GM06990 (cell line): ENCODE measurements at places on chromosomes 11 and 22.

DNA sequence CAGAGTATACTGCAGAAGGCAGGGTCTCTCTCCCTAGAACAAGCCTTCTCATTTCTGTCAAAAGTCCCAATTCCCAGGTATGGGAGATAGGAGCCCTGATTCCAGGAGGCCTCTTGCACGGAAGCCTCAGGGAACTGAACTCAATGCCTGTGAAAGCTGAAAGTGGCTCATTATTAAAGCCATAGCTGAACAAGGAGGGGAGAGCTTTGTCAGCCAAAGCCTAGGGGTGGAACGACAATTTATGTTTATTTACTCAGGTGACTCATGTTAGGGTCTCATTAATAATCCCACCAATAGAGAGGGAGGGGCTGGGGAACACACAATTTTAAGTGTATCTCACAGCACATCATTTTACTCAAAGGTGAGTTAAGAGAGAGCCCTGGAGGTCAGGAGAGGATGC is 44.9 kb downstream of the DSCAML1 start:
- DNase-seq = no peak

DNA sequence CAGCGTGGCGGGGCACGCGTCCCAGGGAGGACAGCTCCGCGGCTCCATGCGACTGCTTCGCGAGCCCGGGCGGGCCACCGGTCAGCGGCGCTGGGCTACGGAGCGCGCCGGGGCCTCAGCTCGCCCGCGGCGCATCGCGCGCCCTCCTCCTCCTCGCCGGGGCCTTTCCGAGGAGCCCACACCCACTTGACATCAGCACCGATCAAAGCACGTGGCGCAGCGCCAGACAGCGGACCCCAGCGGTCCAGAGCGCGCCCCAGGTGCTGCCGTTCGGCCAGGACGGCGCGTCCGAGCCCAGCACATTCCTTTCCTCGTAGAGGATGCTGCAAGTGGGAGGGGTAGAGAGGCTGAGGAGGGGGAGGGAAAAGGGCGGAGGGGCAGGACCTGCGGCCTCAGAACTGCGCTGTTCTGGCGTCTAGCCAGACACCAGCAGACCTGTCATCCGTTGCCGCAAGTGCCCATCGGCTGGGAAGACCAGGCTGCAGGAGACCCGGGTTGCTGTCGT is 88.6 kb downstream of the PLEKHA7 start:
- peak; percentile 29 for DNase-seq

DNA sequence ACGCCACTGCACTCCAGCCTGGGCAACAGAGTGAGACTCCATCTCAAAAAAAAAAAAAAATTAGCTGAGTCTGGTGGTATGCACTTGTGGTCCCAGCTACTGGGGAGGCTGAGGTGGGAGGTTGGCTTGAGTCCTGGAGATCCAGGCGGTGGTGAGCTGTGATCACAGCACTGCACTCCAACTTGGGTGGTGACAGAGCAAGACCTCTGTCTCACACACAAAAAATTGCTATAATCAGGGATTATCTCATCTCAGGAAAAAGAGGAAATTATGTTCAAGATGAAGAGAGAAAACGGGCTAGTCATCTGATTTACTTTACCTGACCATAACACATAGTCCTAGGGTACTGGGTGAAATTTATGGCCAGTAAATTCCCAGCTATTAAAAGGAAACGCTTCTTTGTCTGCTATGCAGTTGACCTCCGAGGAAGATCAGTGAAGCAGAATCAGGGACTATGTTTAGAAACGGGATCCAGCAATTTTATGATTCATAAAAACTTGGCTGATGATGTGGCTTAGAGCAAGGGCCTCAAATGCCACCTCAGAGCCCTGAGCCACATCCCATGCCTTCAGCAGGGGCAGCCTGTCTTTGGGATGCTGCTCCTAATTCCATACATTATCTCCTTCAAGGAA is 386.2 kb downstream of the NTM start:
- no peak for DNase-seq

DNA sequence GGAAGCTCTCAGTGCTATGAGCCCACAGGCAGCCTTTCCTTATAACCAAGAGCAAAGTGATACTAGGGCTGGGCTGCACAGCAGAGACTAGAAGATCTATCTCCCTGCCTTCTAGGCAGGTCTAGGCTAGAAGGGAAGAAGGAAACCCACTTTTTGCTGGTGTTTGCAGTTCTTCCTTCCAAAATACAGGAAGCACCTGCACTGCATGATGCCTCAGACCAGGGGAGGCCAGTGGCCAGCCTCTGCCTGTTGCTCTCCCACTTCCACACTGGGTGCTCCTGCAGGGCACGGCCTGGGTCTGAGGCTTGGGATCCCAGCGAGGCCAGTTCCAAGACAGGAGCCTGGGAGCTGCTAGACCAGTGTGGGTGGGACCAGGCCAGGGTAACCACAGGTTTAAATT is 6.0 kb upstream of the UCP3 start:
- DNase-seq = no peak

DNA sequence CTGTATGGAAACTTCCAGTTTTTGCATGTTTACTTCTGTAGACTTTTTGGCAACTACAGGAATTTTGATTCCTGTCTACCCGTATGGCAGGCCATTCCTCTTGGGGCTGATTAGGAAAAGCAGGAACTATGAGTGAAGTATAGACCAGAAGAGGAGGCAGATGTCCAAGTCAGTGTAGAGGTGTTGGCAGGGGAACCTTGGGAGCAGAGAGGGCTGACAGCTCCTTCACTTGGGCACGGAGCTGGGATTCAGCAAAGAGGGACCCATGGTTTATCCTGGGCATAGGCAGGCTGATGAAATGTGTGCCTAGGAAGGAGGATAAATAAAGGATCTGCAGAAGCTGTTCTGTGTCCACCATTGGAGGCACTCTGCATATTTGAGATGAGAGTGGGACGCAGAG is 33.1 kb downstream of the TREH start:
- DNase-seq = no peak

- no peak for DNase-seq
These were observed 91.7 kb downstream of the PIWIL4 start for GRCh38 chr11:94658888-94659287.

DNA sequence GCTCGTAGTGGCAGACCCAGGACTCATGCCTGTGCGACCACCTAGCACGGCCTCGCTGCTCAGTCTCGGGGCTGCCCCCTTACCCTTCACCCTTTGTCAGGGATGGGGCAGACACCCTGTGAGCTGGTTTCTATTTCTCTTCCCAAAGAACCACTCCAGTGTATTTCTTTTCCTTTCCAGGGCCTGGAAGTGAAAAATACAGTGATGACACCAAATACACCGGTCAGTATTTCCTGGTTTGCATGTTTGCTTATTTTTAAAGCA is 13.7 kb downstream of the TMEM121B start:
- DNase-seq = no peak

- DNase-seq = peak; percentile 75
These were observed 22.4 kb upstream of the MYH9 start for GRCh38 chr22:36409911-36410756.

- no peak for DNase-seq
These were observed 110.0 kb downstream of the FBXO7 start for GRCh38 chr22:32584650-32585049.

DNA sequence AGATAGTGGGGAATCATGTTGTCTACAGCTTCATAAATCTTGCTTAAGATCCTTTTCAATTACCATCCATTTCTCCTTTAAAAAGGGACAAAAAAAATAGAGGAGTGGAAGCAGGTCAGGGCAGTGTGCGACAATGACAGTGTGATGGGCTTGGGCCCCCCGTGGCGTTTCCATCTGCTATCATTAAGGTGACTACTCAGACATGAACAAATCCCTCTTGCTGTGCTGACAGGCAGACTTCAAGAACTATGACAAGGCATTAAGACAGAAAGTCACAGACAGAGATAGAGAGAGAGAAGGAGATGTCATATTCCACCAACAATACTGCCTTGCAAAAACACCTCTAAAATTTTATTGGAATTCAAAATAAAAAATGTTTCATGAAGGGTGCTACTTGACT is 263.2 kb downstream of the DCDC1 start:
- DNase-seq = no peak

DNA sequence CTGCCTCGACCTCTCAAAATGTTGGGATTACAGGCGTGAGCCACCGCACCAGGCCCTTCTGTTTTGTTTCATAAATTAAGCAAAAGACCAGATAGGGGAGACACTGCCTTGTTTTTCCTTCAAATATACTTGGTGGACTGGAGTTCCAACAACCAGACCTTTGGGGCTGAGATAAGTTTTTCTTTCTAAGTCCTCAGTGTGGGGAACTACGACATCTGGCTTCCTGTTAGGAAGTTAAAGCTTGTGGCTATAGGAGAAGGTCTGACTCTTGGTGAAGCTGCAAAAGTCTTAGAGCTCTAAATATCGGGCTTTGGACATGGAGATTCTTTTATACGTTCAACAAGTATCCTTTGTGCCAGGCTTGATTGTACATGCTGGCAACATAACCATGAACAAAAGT is 64.1 kb upstream of the EED start:
- DNase-seq = no peak

GRCh38 chr11:126375726-126376125 is 20.2 kb downstream of the ST3GAL4 start:
- DNase-seq = no peak

- peak; percentile 31 for DNase-seq
These were observed 1.3 kb upstream of the BDNF start for GRCh38 chr11:27701355-27702105.

DNA sequence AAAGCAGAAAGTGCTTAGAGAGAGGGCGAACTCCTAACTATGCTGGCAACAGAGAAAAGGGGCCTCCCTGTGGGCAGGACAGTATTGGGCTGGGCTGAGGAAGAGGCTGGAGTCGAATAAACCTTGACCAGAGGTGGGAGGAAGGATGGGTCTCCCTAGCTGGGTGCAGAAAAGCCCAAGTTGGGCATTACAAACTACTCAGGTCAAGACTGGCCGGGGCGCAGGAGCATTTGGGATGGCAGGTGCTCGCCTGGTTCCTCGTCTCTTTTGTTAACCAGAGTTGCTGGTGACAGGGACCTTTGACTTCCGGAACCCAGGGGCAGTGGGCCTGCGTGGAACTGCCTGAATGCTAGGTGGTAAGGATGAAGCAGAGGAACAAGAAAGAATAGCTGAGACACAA is 80.3 kb upstream of the SHISAL1 start:
- DNase-seq = no peak

- DNase-seq = no peak
These were observed 5.8 kb upstream of the ARSA start for GRCh38 chr22:50633771-50634170.

- DNase-seq = no peak
These were observed 303.7 kb upstream of the PLET1 start for GRCh38 chr11:112564228-112564955.
